ENCODE measurements at places on chromosomes 1 and 21. TPM values are rescaled to one million over a fixed set of nuclear protein-coding genes. Genes with fewer than 3 reads are reported as not detected.

Gene HSPB7
- total RNA-seq = 0.48 TPM

Gene FCAMR
- not detected for total RNA-seq

Gene RPAP2
- 31.9 TPM for total RNA-seq

Gene ITGB2
- 0.80 TPM for total RNA-seq

Gene S1PR1
- total RNA-seq = 1.9 TPM

Gene PRAMEF17
- total RNA-seq = not detected

All from type B pancreatic cell (in vitro differentiated cells).